ENCODE measurements at places on chromosomes 7 and 10.

GRCh38 chr7:80916770-80917741 is 1.8 kb downstream of the SEMA3C start:
- DNase-seq = no peak

GRCh38 chr7:98211221-98211675 is at the start of gene BHLHA15:
Gene BHLHA15 (plus strand): TSS chr7:98211439. CDS start chr7:98212310, 871 bp downstream.
- DNase-seq = no peak

GRCh38 chr10:113891476-113891875 is 37.0 kb downstream of the NHLRC2 start:
- no peak for DNase-seq

DNA sequence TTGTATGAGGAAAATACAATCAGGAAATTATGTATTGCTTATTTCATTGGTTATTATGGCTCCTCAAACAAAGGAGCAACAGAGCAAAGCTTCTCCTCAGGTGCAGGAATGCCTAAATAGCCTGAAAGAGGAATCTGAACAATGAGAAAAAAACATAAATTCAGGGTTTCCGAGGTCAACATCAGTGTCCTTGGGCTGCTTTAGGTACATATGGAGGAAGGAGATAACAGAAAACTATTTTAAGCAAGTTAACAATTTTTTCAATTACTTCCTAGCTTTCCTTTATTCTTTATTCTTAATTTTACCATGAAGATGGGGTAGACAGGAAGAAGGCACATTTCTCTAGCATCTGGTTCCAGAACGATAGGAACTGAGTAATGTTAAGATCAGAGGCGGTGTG is 14.0 kb downstream of the SLC16A9 start:
- DNase-seq = no peak

DNA sequence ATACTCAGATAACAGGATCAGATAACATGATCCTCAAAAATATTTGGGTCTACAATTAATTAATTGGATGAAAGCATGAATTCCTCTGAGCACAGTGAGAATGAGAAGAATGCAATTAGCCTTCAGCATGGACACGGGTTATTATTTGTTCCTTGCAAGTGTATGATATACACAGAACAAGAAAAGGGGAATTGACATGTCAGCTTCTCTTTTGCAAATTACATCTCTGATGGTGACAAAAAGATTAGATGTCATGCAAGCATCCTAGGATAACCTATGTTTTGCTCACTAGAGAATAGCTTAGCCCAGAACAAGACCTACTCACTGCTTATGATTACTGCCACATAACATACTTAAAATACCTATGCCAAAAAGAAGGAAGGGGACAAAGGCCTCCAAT is 120.3 kb downstream of the ABLIM1 start:
- no peak for DNase-seq

DNA sequence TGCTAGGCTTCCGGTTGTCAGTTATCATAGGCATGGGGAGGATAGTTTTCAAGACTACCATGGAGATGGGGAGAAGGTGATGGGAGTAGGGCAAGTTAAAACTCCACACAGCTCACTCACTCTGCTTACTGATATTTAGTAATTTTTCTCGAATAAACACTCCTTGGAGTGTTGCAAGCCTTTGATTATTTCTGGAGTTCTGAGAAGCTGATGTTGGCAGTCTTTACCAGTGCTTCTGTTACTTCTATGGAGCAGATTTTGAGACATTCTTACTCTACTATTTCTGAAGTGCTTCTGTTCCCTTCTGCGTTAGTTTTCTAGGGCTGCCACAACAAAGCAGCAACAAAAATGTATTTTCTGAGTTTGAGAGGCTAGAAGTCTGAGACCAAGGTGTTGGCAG is 104.4 kb downstream of the CH25H start:
- DNase-seq = no peak

- no peak for DNase-seq
These were observed 340.2 kb upstream of the CELF2 start for GRCh38 chr10:10677479-10677878.

DNA sequence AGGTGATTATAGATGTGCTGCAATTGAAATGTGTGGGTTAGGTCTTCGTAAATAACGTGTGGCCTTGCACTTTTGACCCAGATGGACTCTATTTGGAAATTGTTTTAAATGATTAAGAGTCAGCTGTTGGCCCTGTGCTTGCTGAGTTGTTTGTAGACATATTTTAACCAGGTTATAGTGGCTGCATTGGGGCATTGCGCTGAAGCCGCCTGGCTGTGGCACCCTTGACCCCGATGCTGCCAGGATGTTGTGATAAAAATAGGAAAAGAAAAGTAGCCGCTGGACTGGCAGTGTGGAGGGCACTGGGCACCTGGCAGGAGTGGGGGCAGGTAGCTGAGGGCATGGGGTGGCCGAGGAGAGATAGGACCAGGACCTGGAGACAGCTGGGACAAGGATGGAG is 13.4 kb downstream of the LRRC27 start:
- DNase-seq = no peak

GRCh38 chr10:107043461-107043860 is 121.0 kb downstream of the SORCS1 start:
- DNase-seq = no peak

DNA sequence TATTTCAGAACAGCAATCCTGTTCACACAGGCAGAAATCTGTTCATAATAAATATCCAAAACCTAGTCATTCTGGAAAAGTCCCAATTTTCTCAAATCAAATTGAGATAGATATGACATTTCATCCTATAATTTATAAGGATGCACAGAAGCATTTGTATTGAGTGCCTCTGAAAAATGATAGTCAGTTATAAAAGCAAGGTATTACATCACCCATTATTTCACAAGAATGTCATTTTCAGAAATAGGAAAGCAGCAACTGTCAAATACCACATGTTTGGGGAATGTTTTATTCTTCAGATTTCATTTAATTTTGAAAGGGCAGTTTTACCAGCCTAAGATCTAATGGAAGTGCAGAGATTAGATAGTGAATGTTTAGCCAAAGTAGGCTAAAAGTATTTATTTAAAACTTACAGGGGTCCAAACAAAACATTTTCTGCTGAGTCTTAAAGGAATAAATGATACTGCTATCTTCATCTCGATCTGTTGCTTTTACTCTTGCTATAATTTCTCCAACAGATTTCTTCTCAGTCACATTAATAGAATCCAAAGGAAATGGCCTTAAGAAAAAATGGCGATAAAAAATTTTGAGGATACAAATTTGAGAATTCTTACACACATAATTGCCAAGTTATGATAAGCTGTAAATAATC is 185.8 kb downstream of the HGF start:
- DNase-seq = no peak

DNA sequence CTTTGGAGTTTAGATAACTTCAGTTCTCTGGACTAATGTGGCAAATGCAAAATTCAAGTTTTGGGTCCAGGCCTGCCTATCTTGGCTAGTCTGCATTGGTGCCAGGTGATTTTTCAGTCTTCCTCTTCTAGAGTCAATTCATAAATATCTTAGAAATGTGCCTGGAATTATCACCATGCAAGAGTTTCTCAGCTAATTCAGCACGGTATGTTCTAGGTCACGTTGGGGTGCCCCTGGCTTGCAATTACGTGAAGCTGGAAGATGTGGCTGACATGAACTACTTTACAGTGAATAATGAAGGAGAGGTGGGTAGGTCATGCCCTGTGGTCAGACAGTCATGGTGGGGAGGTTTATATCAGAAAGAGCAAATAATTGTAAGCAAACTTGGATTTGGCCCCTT is 25.0 kb downstream of the ZDHHC6 start:
- no peak for DNase-seq

- no peak for DNase-seq
These were observed 194.0 kb downstream of the HDAC9 start for GRCh38 chr7:18689551-18689950.

DNA sequence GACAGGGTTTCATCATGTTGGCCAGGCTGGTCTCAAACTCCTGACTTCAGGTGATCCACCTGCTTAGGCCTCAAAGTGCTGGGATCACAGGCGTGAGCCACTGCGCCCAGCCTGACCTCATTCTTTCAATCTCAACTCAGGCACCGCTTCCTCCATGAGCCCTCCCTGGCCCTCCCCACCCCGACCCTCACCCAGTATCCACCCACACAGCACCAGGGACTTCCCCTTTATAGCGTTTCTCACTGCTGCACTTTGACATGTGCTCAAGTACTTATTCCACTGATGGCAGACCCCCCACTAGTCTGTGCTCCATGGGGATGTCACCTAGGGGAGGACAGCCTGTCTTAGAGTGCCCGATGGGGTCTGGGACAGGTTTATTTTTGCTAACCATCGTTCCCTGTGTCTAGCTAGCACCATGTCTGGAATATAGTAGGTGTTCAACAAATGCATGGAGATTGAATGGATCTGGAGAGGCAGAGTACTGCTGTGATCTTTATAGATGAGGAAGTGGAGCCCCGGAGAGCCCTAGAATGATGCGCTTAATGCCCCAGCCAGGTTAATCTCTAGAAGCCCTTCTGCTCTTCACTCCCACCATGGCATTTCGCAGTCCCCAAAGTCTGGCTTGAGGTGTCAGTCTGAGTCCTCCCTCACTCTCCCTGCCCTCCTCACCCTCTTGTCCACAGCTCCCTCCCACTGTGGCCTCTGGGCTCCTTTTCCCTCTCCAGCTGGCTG is 258.8 kb downstream of the RPS24 start:
- no peak for DNase-seq

GRCh38 chr7:74351836-74352235 is 62.6 kb downstream of the CLIP2 start:
- DNase-seq = no peak

DNA sequence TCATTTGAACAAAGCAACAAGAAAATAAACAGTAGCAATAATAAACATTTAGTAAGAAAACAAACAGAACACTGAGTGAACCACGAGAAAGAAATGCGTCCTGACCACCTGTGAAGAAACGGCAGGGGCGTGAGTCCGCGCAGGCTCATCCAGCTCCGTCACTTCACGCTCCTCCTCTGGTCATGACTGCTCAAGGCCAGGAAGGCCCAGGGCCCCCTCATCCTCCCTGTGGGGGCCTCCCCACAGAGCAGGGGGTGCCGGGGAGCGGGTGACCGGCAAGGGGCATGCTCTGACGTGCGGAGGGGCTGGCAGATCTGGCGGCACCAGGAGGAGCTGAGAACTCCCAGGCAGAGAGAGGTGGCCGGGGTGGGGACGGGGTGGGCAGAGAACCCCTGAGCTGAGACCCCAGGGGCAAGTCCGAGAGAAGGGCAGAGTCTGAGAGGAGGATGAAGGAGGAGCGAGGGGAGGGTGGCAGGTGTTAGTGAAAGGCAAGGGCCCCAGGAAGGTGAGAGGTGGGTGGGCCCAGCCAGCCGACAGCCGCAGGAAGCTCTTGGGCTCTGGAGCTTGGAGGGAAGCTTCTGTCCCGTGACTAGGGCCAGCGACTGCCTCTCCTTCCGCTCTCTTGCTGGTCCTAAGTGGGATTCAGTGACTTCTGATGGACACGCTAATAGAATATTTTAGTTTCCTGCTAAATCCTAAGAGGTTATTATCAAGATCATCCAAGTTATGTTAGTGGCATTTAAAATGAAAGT is 223.9 kb downstream of the TCERG1L start:
- DNase-seq = no peak

GRCh38 chr7:158164101-158165095 is 423.2 kb downstream of the PTPRN2 start:
- no peak for DNase-seq

GRCh38 chr7:77903597-77903996 is 105.0 kb downstream of the PHTF2 start:
- no peak for DNase-seq

DNA sequence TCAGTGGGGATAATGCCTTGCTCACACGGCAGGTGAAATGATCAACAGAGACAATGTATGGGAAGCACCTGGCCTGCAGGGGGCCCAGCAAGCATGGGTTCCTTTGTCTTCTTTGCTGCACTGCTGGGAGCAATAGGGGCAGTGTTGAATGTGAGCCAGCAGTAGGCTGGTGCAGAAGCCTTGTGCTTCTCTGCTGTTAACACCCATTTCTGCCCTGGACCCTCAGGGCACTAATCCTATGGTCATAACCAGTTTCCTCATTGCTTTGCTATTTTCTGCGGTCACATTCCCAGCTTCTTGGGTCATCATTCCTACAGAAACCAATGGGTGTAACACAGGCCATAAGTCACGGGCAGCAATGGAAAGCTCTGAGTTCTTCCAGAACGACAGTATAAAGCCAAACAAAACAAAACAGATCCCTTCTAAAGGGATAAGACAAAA is 10.9 kb upstream of the LGI1 start:
- DNase-seq = no peak

GRCh38 chr10:121154310-121154709 is 303.1 kb downstream of the WDR11 start:
- no peak for DNase-seq

DNA sequence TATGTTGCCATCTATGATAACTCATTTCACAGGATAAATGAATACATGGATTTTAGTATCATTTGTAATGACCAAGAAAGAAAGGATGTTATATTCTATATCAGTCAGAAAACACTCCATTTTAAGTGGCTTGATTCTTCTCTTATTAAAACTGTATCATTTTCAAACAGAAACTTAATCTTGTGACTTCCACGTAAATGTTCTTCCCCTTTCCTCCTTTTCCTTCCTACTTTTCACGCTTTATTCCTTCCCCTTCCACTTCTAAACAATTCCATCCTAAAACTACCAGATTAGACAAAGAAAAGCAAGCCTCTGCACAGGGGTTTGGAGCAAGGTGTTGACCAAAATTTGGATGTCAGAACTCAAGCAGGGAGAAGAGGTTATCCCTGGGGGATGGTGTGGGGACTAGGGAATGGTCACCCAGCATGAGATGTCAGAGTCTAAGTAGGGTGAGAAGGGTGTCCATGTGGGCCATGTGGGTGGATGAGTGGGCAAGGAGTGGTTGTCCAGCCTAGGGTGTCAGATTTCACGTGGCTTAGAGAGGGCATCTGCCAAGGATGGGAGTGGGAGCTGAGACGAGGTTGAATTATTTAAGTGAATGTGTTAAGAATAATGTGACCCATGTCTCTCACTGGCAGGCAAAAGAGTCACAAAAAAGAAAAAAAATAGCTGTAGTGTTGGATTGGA is 5.0 kb upstream of the GSAP start:
- no peak for DNase-seq

GRCh38 chr7:2211259-2211880 is 21.4 kb downstream of the MAD1L1 start:
- no peak for DNase-seq

- DNase-seq = no peak
These were observed 119.1 kb upstream of the FAM3C start for GRCh38 chr7:121515229-121515628.

- no peak for DNase-seq
These were observed 68.9 kb downstream of the FAM53B start for GRCh38 chr10:124675261-124675660.

DNA sequence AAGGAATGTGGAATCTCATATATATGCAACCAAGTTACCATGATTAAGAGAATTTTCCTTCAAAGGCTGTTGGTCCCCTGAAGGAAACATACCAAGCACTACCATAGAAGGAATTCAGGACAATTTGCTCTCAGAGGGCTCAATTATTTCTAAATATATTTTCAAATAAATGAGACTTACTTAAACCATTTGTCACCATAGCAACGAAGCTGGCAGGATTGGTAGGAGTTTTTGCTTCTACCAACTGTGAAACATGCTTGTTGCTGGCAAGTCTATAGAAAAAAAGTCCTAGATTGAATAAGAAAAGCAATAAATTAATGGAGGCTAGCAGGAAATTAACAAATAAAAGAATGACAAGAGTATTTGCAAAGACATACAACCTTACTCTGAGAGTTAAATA is 156.9 kb upstream of the NPSR1 start:
- no peak for DNase-seq
